ENCODE measurements at places on chromosomes 12 and 14. TPM values are rescaled to one million over a fixed set of nuclear protein-coding genes. Genes with fewer than 3 reads are reported as not detected.
A peak's percentile ranks its signal among the peaks of the same experiment; 100 is the strongest.

SLC5A8 gene
- not detected for total RNA-seq

OTUB2 gene
- 0.42 TPM for total RNA-seq

CRY1 gene
- total RNA-seq: 40.6 TPM

OAS2 gene
- 18.6 TPM for total RNA-seq

SLC10A1 gene
- total RNA-seq: not detected

ACOT6 gene
- total RNA-seq: not detected

MMP17 gene
- total RNA-seq: 1.9 TPM

FOXG1 gene
- not detected for total RNA-seq

DPPA3 gene
- total RNA-seq: not detected

SLC25A29 gene
- 45.9 TPM for total RNA-seq

KCNJ8 gene
- total RNA-seq: 27.2 TPM

CLEC14A gene
- total RNA-seq: 56.0 TPM

EAPP gene
- 28.1 TPM for total RNA-seq

AICDA gene
- 0.39 TPM for total RNA-seq

SERPINA1 gene
- total RNA-seq: 23.1 TPM

- no peak for DNase-seq
Measured at GRCh38 chr12:81520064-81520945, 238.8 kb downstream of the PPFIA2 start.

- DNase-seq: no peak
Measured at GRCh38 chr12:15584366-15585041, 204.7 kb downstream of the EPS8 start.

- DNase-seq: no peak
Measured at GRCh38 chr12:57902478-57902969, 38.8 kb upstream of the ATP23 start.

- DNase-seq: no peak
Measured at GRCh38 chr14:37078131-37078530, 94.3 kb downstream of the SLC25A21 start.

GRCh38 chr14:105118646-105119407 lies 49.7 kb downstream of the JAG2 start:
- DNase-seq: peak; percentile 43

- DNase-seq: no peak
Measured at GRCh38 chr12:92338671-92339070, 193.0 kb upstream of the BTG1 start.

DNA sequence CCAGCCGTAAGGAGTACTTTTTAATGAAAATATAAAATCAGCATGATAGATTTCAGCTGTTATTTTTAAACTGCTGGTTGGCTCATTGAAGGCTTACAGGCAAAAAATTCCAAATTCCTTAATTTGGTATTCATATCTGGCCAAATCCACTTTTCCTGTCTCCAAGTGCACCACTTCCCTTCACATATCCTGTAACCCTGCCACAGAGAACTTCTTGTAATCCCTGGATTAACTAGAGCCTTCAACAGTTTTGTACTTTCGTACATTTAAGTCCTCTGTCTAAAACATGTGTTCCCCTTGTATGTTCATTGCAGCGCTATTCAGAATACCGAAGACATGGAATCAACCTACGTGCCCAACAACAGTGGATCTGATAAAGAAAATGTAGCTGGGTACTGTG lies 9.6 kb downstream of the PUS7L start:
- DNase-seq: no peak

DNA sequence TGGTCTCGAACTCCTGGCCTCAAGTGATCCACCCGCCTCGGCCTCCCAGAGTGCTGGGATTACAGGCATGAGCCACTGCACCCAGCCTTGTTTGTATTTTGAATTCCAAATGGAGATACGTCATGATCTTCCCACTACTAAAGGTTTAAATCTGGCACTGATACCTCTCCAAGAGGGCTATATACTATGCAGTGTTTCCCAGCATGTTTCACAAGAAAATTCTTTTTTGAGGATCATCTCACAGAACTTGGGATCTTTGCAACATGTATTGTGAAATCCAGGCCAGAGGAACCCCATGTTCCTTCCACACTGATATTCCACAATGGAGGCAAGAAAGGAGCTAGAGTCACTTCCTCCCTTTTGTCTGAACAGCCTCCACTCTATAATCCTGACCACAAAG lies 112.7 kb downstream of the NT5DC3 start:
- DNase-seq: no peak

- DNase-seq: no peak
Measured at GRCh38 chr12:62659453-62660295, 193.0 kb downstream of the MON2 start.

GRCh38 chr14:56118611-56119181 lies 485 bp downstream of the PELI2 start:
- DNase-seq: peak; percentile 86

DNA sequence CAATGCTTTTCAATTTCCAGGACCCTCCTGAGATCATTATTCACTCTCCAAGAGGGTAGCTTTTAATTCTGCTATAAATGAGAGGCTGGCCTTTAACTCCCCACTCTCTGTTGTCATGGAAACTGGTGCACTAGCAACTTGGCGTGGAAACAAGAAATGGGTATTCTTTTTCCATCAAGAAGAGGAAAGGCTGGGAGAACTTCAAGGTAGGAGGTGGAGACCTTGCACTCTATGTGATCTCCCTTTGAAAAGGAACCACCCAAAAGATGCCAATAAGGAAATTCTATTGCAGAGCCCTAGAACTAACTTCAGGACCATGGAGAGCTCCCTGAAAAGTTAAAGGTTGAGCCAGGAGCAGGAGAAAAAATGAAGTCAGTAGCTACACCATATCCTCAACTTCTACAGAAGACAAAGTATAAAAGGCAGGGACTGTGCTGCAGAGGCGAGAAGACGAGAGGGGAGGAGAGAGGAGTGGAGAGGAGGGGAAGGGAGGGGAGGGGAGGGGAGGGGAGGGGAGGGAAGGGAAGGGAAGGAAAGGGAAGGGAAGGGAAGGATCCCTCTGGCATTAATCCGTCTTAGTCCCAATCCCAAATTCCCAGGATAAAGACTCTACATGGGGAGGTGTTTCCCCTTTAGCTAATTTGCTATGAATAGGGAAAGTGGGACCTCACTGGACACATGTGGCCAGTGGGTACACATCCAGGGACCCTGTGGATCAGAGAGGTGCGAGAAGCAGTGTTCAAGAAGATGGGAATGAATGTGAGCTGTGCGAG lies 46.7 kb upstream of the FICD start:
- no peak for DNase-seq

DNA sequence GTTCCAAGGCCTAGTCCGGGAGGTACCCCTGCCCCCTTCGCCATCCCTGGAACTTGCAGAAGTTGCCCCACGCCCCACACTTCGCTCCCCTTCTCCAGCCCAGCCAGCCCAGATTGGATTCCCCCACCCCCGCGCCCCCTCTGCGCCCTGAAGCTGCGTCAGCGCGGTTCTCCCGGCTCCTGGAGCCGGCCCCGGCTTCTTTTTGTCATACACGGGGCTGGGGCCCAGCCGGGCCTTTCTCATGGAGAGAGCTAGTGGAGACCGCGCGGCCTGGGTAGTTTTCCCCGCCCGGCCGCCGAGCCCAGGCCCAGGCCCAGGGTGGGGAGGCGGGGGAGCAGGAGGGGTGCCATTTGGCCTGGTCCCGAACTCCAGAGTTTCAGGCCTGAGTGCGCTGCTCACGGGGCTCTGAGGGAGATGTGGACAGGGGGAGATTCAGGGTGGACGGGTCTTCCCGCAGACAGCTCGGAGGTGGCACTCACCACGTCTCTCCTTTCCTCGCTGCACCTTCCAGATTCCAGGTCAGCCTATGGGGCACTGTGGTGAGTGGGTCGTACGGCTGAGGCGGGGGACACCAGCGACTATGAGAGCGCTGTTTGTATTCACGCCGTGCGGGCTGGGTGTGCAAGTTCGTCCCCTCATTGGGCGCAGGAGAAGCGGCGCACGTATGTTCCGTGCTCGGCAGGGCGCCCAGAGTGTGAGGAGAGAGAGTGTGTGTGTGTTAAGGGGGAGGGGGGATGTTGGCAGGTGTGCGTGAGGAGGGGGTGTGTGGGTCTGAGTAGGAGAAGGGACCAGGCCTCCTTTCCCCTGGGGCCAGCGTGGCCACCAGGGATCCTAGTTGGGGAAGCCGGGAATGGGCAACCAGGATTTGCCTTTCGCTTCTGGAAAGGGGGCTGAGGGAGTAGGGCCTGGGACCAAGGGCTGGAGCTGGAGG lies 785 bp upstream of the LHX5 start:
- no peak for DNase-seq

GRCh38 chr14:80055226-80055625 lies 156.1 kb downstream of the DIO2 start:
- DNase-seq: no peak

GRCh38 chr12:389142-390096 lies at the start of gene KDM5A:
TSS of gene KDM5A (minus strand) at chr12:389320. CDS start at chr12:389091, 229 bp downstream.
- DNase-seq: peak; percentile 94

- DNase-seq: no peak
Measured at GRCh38 chr12:22406627-22407026, 72.1 kb upstream of the ST8SIA1 start.

DNA sequence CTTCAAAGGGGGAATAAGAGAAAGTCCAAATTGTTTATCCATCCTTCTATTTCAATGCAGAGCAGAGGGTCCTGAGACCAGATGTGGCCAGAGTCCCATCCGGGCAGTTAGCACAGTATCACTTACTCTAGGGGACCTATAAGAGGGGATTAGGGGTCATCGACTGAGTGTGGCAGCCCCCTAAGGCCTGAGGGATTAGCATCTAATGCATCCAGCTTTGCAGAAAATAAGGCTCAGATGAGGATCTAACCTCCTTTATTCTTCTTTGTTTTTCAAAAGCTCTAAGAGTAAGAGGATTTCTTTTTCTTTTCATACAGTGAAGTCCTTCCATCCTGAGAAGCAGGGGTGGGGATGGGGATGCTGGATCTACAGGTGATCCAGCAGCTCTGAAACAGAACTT lies 43.5 kb downstream of the NEUROD4 start:
- no peak for DNase-seq

DNA sequence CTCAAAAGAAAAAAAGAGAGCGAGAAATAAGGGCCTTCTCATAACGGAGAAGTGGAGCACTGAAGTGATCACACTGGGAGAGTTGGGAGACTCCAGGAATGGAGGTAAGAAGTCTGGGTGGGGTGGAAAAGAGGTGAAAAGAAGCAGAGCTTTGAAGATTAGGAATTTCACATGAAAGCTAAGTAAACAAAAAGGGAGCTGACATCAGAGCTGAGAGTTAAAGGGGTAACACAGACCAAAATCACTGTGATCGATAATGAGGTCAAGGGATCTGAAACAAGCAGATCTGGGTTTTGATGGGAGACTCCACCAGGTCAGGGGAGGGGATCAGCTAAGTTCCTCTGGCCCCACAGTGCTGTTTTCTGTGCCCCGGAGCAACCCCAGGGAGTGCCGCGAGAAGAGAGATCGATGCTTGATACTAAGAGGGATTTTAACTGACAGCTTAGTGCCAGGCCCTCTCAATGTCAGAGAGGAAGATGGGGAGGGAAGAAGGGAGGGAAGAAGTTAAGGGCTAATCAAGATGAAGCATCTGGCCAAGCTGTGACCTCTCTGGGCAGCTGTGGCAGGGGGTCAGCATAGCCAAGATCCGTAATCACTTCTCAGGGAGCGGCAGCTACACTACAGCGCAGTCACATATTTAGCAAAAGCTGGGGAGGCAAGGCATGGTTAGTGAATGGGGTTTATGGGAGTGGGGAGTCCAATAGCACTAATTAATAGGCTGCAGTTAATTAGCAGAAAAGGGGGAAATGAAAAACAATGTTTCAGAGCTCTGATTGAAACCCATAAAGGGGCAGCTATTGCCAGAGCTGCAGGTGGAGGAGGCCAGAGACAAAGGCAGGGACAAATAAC lies 8.0 kb downstream of the AQP6 start:
- DNase-seq: no peak

DNA sequence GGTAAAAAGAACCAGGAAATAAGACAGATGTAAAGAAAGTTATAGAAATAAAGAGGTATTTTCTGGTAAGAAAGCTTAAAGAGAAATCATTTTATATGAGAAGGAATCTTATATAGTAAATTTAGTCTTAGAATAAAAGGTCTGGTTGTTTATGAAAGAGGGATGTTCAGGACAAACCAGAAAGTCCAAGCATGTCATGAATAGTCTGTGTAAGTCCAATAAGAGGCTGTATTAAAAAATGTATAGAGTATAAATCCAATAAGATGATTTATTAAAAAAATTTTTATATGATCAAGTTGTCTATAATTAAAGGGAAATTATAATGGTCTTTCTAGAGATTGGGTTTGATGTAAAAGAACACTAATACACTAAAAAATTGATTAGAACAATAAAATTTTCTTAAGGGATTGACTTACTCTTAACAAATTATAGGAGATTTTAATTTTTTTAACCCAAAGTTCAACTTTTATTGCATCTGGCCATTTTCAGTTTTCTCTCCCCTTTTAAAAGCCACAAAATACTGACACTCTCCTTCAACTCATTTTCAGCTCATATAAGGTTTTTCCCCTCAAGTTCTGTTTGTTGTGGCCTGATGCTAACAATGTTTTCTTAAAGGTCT lies 35.1 kb downstream of the ST8SIA1 start:
- no peak for DNase-seq

DNA sequence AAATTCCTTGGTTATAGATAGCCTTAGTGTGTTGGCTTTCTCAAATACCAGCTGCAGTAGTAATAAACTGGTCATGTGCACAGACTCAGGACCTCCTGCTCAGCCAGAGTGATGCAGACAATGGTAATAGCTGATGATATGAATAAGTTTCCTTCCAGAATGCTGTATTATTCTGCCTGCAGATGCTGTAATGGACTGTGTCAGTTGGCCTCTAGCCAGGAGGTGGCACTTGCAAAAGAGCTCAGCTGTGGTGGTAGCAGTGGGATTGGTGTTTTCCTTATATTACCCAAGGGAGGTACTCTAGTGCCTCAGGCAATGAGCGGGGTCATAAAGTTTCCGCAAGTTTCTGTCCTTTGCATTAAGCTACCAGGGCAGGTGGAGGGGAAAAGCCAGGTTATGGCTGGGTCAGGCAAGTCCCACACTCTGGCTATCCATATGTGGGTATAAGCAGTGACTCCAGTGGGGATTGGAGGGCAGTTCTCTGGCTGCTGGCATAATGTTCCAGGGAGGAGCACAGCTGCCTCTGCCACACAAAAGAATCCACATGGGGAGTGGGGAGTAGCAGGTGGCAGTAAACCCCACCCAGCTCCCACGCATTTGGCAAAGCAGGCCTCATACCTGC lies 14.0 kb upstream of the MUCL1 start:
- DNase-seq: no peak

DNA sequence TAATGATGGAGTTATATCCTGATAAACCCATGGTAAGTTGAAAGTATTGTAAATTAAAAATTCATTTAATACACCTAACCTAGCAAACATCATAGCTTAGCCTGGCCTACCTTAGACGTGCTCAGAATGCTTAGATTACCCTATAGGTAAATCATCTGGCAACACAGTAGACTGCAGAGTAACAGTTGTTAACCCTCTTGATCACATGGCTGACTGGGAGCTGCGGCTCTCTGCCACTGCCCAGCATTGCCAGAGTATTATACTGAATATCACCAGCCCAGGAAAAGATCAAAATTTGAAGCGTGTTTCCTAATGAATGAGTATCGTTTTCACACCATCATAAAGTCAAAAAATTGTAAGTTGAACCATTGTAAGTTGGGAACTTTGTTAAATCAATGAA lies 17.8 kb upstream of the TMPRSS12 start:
- DNase-seq: no peak

GRCh38 chr12:12219664-12220063 lies 47.2 kb downstream of the LRP6 start:
- DNase-seq: no peak
